ENCODE measurements at places on chromosomes 6 and 20. TPM values are rescaled to one million over a fixed set of nuclear protein-coding genes. Genes with fewer than 3 reads are reported as not detected.

Gene PAX1
- 0.06 TPM for total RNA-seq

DNA sequence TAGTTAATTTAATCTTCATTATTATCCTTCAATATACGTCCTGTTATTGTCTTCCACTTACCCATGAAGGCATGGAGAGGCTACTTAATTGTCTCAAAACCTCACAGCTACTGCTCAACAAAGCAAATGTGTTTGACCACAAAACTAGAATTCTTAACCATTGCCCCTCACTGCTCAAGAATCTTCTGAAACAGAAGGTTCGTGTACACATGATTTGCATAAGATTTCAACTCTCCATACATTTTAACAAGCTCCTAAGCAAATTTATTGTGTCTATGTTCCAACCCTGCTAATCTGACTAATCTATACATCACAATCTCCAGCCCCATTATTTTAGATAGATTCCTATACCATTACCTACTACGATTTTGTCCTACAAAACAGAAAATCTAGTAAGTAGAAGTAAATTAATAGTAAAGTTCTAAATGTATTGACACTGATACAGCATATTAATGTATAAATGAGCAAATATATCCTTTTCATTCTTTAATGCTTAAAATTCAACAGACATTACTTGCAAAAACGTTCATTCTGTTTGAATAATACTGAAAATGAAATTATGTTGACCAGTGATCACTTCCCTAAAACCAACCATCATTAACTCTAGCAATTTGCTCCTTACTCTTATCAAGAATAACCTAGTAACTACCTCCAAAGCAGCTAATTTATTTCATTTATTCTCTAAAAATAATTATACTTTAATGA lies 89.7 kb upstream of the RNF217 start:
- DNase-seq: no peak

Gene ZNF311
- 3.1 TPM for total RNA-seq

- DNase-seq: no peak
These were observed 209.0 kb upstream of the NT5E start for GRCh38 chr6:85240787-85241385.

- no peak for DNase-seq
These were observed 47.3 kb downstream of the TSHZ2 start for GRCh38 chr20:53019464-53019863.

Gene SLC17A1
- total RNA-seq: not detected

DNA sequence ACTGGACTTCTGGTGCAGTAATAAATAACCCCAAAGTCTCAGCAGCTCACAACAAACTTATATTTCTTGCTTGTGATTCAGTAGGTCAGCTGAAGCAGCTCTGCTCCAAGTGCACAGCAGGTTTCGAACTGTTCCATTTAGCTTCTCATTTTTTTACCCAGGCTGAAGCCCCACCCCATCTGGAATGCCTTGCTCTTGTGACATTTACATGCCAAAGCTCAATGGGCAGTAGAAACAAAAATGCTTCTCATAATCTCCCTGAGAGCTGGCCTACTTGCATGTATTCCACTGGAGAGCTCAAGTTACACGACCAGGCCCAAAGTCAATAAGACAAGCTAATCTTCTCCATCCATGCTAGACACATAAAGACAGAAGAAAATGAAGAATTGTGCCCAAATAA lies 165.2 kb downstream of the HAO1 start:
- DNase-seq: no peak

- DNase-seq: peak; percentile 74
These were observed 448 bp upstream of the RIN2 start for GRCh38 chr20:19757487-19758132.

- no peak for DNase-seq
These were observed 13.0 kb downstream of the PCK1 start for GRCh38 chr20:57573894-57574293.

Gene LGSN
- 0.40 TPM for total RNA-seq

DNA sequence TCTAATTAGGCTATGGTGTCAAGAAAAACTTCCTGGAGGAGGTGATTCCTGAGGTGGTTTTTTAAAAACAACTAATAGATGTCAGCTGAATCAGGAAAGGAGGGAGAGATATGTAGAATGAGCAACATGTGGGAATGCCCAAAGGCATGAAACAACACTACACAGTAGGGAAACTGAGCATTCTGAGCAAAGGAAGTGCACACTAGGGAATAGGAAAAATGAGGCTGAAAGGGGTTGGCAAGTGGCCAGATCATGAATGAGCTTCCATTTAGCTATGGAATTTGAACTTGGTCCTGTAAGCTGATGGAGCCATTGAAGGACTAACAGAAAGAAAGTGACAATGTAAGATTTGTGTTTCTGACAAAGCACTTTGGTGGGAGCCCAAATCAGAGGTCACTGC lies 16.9 kb upstream of the SLC35F1 start:
- DNase-seq: no peak

Gene TRMT6
- 9.9 TPM for total RNA-seq

DNA sequence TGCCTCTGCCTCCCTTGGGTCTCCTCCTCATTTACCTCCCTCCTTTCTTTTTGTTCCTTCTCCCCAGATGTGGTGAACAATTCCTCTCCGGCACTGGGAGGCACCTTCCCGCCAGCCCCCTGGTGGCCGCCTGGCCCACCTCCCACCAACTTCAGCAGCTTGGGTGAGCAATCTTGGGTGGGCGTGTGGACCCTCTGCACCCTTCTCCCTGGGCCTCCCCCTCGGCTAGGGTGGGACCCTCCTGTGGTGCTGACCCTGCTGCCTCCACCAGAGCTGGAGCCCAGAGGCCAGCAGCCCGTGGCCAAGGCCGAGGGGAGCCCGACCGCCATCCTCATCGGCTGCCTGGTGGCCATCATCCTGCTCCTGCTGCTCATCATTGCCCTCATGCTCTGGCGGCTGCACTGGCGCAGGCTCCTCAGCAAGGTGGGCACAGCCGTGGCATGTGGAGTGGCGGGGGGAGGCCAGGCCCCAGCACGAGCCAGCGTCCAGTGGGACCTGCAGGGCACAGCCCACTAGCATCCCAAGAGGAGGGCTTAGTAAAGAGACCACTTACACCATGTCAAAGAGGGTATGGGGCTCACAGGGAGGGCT lies 8.8 kb downstream of the DDR1 start:
- no peak for DNase-seq

Gene COL20A1
- 10.3 TPM for total RNA-seq

- DNase-seq: no peak
These were observed 211.3 kb upstream of the RUNX2 start for GRCh38 chr6:45116714-45117410.

DNA sequence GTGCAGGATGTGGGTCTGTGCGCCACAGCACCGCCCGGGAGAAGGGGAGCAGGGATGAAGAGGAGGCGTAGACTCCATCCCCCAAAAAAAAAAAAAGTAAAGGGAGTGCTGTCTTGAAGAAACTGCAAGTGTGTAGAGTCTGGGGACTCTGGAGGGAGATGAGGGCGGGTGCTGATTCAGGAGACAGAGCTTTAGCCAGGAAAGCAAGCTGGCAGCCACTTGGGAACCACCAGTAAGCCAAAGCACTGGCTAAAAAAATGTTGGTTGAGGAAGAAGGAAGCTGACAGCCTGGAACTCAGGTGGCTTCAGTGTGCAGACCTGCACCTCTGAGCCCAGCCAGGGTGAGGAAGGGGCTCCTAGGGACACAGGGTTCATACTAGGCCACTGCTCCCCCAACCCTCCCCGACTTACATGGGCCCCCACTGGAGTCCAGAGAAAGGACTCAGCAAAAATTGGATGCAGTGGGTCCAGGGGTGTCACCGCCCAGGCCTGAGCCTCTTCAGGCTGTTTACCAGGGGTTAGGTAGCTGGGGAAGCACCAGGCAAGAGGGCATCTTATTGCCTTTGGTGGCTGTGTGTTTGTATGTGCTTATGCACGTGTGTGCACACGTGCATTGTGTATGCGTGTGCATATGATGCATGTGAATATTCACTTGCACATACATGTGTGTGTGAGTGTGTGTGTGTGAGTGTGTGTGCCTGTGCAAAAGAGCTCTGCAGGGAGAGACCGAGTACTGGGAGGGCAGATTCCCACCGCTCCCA lies 153.5 kb upstream of the MLN start:
- no peak for DNase-seq

Gene CST4
- total RNA-seq: not detected

GRCh38 chr6:31035862-31036497 lies 25.7 kb downstream of the MUC22 start:
- no peak for DNase-seq

DNA sequence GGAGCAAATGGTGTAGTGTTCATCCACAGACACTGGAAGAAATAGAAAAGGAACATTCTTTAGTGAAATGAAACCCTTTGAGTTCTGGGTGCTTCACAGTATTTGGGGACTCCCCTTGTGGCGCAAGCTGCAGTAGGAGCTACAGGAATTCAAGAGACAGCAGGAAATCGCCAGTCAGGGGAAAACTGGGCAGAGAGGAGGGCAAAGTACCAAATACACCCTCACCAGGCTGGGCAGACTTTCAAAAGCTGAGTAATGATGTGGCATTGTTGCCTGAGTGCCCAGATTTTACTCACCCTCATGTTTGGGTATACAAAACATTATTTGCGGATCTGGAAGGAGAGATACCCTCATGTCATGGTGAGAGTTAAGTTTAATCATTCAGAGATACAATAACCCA lies 97.9 kb downstream of the SOD2 start:
- DNase-seq: no peak

Data from spinal cord (tissue), 10 donors.